ENCODE measurements at places on chromosomes 16 and 17.

- no peak for DNase-seq
Measured at GRCh38 chr17:11495613-11496012, 102.7 kb upstream of the DNAH9 start.

DNA sequence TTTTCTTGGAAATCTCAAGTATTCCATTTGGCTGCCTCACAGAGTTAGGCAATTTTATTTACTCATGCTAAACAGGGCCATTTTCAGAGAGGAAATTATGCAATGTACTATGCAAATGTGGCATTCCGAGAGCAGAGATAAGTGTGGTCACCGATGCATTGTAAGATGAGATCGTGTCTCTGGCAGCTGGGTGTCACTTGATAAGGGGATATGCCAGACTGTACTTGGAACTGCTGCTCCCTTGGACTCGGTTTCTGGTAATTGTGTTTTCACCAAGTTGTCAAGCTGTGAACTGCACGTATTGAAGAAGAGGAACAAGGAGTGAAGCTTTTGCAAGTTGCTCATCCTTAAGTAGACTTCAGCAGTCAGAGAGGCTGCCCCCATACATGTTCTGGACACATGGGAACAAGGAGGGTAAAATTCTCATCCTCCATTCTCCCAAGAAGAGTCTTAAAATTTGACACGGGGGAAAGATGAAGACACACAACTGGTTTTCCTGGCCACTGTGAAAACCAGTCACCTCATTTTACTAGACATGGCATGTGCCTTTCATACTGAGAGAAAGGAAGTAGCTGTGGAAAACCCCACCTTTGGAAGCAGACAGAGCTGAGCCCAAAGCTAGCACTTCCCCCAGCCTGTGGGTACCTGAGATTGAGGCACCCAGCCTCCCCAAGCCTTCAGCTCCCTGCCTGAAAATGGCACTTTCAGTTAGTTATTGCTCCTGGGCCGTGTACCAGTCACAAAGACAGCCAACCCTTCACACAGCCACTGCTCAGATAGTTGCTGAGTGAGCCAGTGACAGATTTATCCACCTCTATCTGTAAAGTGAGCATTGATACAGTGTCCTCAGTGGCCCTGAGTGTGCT lies 150.7 kb downstream of the SOCS1 start:
- DNase-seq: peak; percentile 85

DNA sequence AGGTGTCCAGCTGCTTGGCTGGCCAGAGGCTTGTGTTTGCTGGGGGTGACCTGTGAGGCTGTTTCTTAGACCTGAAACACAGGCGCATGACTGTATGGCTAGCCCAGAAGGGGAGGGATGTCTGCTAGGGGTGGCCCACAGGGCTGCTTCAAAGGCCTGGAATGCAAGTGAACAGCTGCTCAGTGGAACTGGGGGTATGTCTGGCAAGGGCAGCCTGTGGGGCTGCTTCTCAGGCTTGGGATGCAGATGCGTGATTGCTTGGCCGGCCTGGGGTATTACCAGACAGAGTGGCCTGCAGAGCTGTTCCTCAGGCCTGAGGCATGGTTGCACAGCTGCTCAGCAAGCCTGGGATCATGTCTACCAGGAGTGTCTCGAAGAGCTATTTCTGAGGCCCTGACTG lies 20.5 kb downstream of the TANC2 start:
- no peak for DNase-seq

- no peak for DNase-seq
Measured at GRCh38 chr16:11370084-11370931, 25.0 kb downstream of the RMI2 start.

DNA sequence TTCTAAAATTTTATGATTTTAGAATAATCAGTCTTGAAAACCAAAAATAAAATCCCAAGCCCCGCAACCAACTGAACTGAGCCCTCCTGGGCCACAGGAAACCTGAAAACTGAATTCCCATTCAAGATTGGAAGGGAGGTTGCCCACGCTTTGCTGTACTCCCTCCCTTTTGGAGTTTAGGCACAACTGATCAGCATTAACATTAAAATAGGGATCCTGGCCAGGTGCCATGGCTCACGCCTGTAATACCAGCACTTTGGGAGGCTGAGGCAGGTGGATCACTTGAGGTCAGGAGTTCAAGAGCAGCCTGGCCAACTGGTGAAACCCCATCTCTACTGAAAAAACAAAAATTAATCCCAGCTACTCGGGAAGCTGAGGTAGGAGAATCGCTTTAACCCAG lies 52.7 kb upstream of the NETO2 start:
- DNase-seq: no peak

DNA sequence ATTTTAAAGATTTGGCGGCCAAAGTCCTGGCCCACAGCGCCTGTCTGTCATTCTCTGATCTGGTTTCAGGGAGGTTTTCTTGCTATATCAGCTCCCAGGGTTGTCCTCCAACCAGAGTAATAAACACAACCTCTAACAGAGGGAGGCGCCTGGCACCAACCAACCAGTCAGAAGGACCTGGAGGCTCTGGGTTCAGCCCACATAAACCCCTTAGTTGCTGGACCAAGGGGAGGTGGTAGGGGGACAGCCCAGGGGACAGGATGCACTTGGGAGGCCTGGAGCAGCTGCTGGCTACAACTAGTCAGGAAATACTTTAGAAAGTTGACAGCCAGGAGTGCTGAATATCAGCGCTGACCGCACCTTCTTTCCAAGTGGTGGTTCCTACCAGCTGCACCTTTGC lies 41.7 kb upstream of the CDRT4 start:
- no peak for DNase-seq

- peak; percentile 56 for DNase-seq
Measured at GRCh38 chr16:77408607-77409006, 26.2 kb downstream of the ADAMTS18 start.

DNA sequence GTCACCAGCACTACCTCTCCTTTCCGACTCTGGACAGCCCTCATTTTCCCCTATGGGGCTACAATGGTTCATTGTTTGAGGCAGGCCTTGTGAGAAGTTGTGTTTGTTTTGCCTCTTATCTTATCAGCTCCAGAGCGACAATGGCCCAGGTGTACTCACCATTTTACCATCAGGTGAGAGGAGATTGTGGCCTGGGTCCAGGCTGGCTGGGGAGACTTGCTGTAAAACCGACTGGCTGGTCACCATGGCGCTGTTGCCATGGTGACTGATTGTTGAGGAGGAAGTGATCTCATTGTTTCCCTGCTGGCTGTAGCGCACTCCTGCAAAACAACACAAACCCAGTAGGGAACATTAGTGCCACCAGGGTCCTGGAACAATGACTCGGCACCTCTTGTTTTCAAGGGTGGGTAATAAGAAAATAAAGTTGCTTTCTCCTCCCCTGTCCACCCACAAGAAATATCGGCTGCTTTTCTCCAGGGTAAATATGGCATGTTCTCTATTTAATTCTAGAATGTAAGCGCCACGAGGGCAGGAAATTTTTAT lies 34.4 kb downstream of the HNF1B start:
- no peak for DNase-seq

- DNase-seq: peak; percentile 5
Measured at GRCh38 chr17:75588596-75589011, 1.0 kb downstream of the MYO15B start.

DNA sequence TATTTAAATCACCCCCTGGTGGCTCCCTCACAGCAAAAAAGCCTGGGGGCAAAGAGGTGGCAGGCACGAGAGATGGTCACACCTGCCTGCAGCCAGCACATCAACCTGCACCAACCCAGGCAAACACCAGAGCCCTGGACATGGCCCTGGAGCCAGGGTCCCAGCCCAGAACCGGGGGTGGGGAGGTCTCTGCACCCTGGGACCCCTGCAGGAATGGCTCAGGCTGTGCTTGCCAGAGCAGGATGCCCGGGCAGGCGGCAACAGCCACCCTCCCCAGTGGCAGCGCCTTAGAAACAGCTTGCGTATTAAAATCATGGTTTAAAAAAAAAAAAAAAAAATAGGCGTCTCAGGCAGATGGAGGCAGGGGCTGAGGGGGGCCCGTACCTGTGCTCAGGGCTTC lies 16.2 kb downstream of the MYBBP1A start:
- no peak for DNase-seq

- DNase-seq: no peak
Measured at GRCh38 chr17:152860-153420, 15.6 kb downstream of the SCGB1C2 start.

- no peak for DNase-seq
Measured at GRCh38 chr17:68449021-68449739, 8.1 kb downstream of the WIPI1 start.

Data from activated CD4-positive, alpha-beta T cell treated with anti-CD3 and anti-CD28 coated beads, Interleukin-2, amount 50 U/mL, for 16 hours (primary cell).